Epithelial cell of esophagus (primary cell): ENCODE measurements at places on chromosomes 2 and 18.

- no peak for DNase-seq
Observed at GRCh38 chr2:155023674-155024073, 325.2 kb downstream of the KCNJ3 start.

GRCh38 chr2:32478889-32479620 lies 122.2 kb downstream of the BIRC6 start:
- DNase-seq = peak; percentile 9

DNA sequence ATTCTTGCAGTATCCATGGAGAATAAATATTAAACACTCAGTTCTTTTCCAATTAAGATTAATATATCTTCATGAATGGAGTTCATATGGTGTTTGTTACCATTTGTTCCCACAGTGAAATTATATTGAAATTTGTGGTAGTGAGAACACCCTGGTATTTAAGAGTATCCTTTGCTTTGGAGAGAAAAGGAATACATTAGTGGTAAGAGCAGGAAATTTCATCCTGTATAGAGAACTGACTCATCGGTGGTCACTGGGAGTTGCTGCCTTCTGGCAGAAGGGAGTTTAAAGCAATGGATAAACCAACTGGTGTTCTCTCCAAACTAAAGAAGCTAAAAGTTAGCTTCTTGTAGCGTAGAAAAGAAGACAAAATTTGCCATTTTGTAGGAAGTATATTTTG lies 107.3 kb downstream of the MYO1B start:
- DNase-seq = peak; percentile 52

DNA sequence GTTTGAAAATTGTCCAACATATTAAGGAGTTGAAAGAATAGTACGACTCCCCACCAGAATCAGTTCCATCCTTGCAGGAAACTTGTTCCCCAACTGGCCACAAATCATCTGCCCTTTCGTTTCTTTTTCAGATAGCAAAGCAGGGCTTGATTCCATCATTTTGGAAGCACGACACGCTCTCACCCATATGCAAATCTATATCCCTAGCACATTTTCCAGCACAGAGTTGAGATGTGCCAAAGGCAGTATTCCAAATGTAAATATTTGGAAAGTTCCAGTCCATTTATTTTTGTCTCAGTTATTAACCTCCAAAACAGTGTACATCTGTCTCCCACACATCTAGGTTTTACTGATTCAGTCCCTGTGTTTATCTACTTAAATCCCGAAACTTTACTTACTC lies 128.8 kb upstream of the BCL2L11 start:
- DNase-seq = no peak

- DNase-seq = no peak
Observed at GRCh38 chr2:126534478-126534877, 121.5 kb upstream of the GYPC start.

DNA sequence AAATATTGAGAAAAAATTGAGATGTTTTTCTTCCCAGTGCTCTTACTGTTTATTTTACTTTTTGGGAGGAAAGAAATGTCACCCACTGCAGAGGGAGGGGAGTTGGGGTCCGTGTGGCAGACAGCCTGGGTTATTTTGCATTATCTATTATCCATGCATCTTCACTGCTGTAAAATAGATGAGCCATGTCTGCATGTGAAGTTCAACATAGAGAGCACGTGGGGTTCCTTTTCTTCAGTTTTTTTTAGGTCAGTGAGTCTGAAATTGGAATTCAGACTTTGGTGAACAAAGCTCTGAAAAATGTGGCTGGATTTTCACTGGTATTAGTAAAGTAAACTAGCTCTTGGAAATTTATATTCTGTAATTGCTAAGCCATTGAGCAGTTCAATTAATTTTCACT lies 2.4 kb downstream of the DCDC2C start:
- DNase-seq = no peak

DNA sequence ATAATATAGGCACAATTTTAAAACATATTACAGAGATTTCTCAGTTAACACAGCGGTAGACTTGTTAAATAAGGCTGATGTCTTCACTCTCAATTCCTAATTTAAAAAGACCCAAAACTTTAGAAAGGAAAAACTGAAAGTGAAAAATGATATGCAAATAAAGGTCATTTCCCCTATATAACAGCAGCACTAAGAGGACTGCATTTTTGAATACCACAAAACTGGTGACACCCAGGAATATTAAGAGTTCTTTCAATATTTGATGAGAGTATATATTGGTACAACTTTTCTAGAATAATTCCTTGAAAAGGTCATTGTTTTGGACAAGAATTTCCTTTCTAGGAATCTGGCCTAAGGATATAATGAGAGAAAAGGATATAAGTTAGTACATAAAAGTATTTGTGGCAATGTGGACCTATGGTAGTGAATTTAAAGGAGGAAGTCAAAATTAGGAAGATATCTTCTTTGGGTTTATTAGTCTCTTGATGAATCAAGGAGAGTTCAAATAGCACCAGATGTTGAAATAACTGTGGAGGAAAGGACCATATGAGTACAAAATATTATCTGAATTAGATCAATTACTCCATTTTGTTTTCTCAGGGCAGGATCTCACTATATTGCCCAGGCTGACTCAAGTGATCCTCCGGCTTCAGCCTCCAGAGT lies 70.3 kb downstream of the TMEM237 start:
- DNase-seq = no peak

DNA sequence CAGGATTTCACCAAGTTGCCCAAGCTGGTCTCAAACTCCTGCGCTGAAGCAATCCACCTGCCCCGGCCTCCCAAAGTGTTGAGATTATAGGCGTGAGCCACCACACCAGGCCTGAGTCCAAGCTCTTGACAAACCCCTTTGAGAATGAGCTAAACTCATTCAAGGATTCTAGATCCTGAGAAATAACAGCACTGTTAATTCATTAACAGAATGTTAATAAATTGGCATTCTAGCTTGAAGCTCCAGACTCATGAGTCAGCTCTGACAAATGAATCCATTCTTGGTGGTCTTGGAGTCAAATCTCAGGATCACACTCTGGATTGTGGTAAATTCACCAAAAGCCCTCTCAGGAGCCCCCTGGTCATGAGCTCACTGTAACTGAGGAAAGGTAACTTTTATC lies 1.8 kb downstream of the NARS1 start:
- DNase-seq = no peak
